G401 (cell line): ENCODE measurements at places on chromosomes 11 and 22. TPM values are rescaled to one million over a fixed set of nuclear protein-coding genes. Genes with fewer than 3 reads are reported as not detected.
A peak's percentile ranks its signal among the peaks of the same experiment; 100 is the strongest.

DNA sequence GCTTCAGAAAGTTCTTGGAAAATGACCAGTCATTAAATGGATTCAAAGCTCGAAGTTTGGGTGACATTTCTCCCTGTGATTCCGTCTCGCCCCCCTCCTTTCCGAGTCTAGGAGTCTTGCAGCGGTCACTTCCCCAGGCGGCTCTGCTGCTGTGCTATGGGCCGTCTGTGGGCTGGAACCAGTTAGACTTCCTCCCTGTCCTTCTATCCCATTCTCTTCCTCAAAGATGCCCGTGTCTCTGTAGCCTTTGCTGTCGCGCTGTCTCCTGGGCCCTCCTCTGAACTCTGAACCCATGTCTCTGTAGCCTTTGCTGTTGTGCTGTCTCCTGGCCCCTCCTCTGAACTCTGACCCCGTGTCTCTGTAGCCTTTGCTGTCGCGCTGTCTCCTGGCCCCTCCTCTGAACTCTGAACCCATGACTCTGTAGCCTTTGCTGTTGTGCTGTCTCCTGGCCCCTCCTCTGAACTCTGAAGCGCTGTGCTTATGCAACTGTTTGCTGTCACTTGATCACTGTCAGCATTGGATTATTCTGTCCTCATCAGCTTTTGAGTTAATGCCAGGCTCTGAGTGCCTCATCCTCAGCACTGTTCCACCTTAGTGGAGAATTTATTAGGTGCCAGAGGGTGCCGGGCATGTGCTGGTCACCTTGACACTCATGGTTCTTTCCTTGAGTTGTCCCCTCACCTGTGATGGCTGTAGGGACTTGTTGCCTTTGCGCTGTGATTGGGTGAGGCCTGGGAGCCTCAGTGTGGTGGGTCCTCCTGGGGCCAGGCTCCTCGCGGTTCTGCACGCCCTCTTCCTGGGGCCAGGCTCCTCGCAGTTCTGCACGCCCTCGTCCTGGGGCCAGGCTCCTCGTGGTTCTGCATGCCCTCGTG lies 173.3 kb downstream of the TBC1D22A start:
- no peak for DNase-seq

DNA sequence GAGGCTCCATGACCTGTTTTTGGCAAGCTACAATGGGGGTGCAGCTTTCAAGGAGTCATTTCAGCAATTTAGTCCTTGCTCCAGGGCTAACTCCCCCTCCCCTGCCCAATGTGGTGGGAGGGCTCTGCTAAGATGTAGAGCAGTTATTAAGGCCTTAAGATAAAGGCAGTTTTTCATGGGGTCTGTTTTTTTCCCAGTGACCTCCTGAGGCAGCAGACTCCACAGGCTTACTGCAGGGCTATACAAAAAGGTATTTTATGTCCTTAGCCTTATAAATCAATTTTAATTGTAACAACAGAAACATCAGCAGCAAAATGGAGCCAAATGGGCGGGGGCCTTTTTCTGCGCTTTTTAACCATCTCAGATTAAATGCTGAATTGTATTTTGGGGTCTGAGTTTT lies 192.3 kb downstream of the KIRREL3 start:
- no peak for DNase-seq

DNA sequence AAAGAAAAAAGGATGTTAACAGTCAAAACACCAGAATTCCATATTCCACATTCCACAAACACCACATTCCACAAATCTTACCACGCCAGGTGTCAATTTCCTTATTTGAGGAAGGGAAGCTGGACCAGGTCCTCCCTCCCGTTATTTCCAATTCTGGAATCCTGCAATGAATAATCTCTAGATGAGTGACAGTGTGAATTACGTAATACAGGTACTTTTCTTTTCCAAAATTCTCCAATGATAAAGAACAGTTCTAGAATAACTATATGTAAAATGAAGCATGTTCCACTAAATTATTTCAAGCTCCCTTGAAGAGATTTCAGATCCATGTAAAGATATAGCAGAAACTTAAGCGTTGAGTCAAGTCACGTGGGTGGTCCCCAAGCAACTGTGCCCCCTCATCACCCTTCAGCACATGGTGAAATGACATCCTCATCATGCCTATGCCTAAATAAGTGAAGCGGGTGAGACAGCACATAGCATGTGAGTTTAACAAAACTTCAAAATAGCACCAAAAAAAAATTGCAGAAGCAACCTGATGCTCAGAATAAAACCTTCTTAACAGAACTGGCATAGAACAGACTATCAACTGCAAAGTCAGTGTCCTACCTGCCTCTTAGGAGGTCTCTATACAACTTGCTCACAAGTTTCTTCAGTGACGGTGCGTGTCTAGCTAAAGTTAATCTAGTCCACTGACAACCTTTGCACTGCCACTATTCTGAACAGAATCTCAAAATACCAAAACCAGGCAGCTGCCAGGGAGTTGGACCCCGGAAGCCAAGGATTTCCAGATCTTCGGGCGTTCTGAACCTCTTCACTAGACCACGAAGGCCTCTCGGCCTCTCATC lies 876 bp downstream of the NFRKB start:
- no peak for DNase-seq

UPK3A gene
- not detected in 2 replicates for total RNA-seq

GRCh38 chr11:26621132-26621531 lies 49.1 kb upstream of the MUC15 start:
- DNase-seq = no peak

DNA sequence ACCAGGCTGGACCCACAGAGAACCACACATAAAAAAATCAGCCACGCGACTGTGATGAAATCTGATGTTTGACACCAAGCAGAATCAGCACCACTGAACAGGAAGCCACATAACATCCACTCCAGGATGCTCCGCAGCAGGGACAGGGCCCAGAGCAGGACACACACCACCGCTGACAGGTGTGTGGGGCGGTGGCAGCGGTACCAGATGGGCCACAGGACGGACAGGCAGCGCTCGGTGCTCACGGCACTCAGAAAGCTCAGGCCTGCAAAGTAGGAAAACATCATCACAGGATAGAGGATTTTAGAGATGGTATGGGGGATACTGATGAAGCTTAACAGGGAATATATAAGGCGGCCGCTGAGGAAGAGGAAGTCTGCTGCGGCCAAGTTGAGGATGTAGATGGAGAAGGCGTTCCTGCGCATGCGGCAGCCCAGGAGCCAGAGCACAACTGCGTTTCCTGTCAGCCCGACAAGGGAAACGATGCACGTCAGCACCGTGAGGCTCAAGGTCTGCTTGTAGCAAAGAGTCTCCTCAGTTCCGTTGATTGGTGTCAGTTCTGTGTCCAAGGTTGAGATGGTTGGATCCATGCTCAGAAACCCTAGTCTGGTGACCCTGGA lies 4.9 kb downstream of the MRGPRX1 start:
- no peak for DNase-seq

GRCh38 chr11:71358122-71358728 lies 90.0 kb downstream of the DHCR7 start:
- DNase-seq = no peak

OR2AT4 gene
- not detected in 2 replicates for total RNA-seq

MMP7 gene
- not detected in 2 replicates for total RNA-seq

SPTY2D1 gene
- 20.9 and 25.8 TPM in 2 replicates for total RNA-seq

TNNT3 gene
- not detected in 2 replicates for total RNA-seq

VPREB1 gene
- total RNA-seq = not detected in 2 replicates

DNA sequence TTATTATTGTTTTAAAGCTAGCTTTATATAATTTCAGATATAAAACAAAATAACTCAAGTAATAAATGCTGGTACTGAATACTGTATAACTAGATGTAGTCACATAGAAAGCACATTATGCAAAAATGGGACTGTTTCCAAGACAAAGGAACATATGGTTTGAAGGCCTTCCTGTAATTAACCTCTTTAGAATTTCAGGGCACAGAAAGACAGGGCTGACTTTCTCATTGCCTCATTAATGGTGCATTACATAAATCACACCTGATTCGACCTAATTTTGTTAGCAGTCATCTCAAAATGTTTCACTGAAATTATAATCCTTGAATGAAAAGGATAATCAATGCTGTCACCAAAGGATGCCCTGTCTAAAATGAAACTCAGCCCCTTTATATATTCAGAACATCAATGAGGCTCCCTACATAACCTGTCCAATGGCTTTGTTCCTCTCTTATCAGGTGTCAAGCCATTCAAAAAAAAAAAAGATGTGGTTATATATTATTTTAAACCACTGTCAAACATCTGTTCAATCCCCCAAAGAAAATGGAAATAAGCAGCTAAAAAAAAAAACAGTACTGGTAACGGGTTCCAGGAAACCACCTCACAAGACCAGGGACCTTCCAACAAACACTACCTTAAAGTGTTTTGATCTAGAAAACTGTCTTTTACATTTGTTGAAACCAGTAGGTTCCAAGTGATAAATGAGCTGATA lies 77.4 kb downstream of the FAM168A start:
- DNase-seq = peak; percentile 61

GATD1 gene
- 56.6 and 63.4 TPM in 2 replicates for total RNA-seq

- no peak for DNase-seq
Measured at GRCh38 chr11:54558407-54558806, 45.4 kb downstream of the OR4C46 start.

DNA sequence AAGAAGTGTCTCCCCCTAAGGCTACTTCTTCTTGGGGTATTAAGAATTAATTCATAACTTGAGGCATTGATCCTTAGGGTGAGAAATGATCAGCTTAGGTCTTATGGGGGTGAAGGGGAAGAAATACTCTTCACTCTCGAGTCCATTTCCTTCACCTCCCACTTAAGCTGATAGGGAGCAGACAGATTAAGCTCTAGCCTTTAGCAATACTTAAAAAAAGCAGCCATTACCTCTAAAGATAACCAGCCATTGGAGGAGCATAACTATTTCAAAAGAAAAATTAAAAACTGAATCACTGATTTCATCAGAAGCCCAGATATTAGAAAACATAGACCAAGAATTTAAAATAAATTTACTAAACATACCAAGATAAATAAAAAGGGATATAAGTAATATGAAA lies 60.5 kb downstream of the ENTHD1 start:
- no peak for DNase-seq

- peak; percentile 65 for DNase-seq
Measured at GRCh38 chr11:114280696-114281095, 15.5 kb upstream of the NNMT start.
